PC-9 (cell line): ENCODE measurements at places on chromosomes 12 and 14. TPM values are rescaled to one million over a fixed set of nuclear protein-coding genes. Genes with fewer than 3 reads are reported as not detected.

The CLEC14A gene
- total RNA-seq, result 0.23 and 0.31 TPM in 2 replicates

The INHBC gene
- 0.35 TPM in 1 of 2 replicates, not detected in the other for total RNA-seq

The EFS gene
- total RNA-seq, result not detected in 2 replicates

DNA sequence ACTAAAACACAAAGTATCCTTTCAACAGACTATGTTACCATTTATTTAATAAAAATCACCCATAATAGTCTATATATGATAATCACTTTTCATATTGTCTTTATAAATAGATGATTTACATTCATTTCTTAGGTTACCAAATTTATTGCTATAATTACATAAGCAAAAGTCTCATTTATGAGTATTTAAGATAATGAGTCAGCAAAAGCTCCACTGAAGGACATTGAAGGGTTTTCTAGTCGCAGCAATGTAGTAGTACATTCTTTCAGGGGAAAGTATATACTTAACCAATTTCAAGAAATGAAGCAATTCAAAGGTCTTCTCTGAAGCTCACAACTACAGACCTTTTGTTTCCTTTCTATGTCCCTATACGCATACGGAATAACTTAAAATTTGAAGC lies 110.9 kb downstream of the NOVA1 start:
- DNase-seq, result no peak

- no peak for DNase-seq
Measured at GRCh38 chr12:3350432-3350831, 140.6 kb upstream of the PRMT8 start.

The CLEC6A gene
- not detected in 2 replicates for total RNA-seq

The RFX4 gene
- total RNA-seq, result not detected in 2 replicates

The SERPINA6 gene
- total RNA-seq, result not detected in 2 replicates

GRCh38 chr14:51242545-51243490 lies 2.8 kb downstream of the TMX1 start:
- no peak for DNase-seq

DNA sequence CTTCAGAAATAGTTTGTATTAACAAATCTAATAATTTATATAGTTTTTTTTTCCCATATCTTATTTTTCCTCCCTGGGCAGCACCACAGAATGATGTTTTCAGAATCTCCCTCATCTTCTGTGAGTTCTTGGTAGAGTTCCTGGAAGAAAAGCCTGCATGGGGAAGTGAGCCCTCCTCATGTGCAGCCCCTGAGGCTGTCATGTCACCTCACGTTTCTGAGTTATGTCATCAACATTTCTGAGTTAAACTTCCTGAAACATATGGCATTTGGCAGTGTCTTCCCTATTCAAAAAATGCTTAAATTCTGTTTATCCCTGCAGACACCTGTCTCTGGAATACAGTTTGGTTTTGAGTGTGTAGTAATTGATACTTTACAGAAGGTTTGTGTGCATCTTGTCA lies 979.0 kb downstream of the TMEM121 start:
- no peak for DNase-seq

DNA sequence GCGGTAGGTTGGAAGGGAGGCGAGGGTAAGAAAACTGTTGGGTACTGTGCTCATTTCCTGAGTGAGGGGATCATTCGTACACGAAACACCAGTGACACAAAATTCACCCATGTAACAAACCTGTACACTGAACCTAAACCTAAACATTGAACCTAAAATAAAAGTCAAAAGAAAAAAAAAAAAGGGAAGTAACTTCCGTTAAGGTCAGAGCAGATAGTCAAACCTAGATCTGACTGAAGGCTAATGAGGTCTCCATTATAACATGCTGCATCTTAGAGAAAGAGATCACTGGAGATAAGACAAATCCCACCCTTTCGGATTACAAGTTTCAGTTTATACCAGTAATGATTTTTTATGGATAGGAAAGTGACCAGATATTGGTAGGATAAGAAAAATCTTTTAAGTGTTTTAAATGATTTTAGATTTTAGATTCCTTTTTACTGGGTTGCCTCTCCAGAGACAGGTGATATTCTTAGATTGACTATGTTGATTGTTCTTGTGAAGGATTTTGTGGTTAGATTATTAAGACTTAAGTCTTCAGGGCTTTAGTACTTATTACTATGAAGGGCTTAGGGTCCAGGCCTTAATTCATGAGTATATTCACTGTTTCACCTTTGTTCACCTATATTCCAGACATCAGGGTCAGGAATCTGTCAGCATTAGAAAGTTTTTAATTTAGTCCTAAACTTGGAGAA lies 11.2 kb upstream of the NCKAP1L start:
- no peak for DNase-seq

DNA sequence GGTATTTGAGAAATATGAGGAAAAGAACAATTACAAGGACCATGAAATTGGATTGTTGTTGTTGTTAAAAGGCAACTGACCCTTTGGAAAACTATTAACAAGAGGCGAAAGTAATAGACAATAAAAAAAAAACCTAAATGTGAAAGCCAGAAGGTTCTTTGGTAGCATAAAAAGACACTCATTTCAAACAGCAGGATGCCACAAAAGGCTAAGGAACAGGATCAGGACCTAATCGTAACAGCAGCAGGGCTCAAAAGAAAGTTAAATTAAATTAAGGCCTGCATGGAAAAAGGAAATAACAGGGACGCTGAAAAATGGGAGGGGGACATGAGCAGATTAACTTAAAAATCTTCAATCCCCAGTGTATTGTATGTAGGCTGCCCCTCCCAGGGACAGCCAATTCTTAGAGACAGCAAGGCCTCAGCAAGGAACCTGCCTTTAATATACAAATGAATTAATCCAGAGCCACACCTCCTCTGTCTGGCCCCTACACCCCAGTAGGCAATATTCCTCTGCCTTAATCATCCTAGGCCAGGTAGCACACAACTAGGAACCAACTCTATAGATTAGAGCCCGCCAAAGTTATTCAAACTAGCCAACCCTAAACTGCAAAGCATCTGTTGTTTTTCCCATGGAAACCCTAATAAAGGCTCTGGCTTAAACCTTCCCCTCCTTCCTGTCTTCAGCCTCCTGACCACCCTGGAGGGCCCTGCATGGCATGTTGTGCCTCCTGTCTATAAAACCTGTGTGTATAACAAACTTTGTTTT lies 28.4 kb upstream of the AP4S1 start:
- DNase-seq, result no peak

The PLEKHD1 gene
- 0.60 and 0.65 TPM in 2 replicates for total RNA-seq

DNA sequence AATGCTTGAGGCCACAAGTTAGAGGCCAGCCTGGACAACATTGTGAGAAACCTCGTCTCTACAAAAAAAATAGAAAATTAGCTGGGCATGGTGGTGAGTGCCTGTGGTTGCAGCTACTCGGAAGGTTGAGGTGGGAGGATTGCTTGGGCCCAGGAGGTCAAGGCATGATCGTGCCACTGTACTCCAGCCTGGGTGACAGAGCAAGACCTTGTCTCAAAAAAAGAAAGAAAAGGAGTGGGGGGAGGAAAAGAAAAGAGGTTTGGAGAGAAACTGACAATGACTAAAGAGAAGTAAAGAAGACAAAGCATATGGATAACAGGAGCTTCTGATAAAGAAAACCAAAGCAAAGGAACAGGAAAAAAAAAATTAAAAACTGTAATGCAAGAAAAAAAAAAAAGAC lies 37.4 kb upstream of the SELPLG start:
- DNase-seq, result no peak

GRCh38 chr12:12201274-12201758 lies 65.5 kb downstream of the LRP6 start:
- no peak for DNase-seq

The CMA1 gene
- not detected in 2 replicates for total RNA-seq

- DNase-seq, result no peak
Measured at GRCh38 chr12:108896336-108896735, 16.4 kb downstream of the DAO start.

GRCh38 chr14:54047645-54048308 lies 91.2 kb upstream of the BMP4 start:
- DNase-seq, result no peak

The VRTN gene
- not detected in 2 replicates for total RNA-seq

GRCh38 chr12:45121224-45121623 lies 70.3 kb upstream of the DBX2 start:
- no peak for DNase-seq

The GPR137C gene
- total RNA-seq, result 1.1 and 1.2 TPM in 2 replicates

DNA sequence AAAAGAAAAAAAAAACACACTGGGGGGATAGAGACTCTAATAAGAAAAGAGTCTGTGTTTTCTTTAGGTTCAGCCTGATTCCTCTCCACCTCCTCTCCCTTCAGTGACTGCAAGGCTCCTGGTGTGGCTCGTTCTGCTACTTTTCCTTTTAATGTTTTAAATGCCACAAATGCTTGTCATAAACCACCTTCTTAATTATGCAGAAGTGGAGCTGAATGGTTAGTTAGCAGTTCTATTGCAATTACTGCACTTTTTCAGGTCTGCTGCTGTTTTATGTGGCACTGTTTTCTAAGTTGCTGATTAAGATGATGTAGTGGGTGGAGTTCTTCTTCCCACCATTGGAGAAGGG lies 878.1 kb downstream of the DIO2 start:
- no peak for DNase-seq

The WDR89 gene
- 18.2 and 18.6 TPM in 2 replicates for total RNA-seq
